ENCODE measurements at places on chromosomes 2 and 18.

DNA sequence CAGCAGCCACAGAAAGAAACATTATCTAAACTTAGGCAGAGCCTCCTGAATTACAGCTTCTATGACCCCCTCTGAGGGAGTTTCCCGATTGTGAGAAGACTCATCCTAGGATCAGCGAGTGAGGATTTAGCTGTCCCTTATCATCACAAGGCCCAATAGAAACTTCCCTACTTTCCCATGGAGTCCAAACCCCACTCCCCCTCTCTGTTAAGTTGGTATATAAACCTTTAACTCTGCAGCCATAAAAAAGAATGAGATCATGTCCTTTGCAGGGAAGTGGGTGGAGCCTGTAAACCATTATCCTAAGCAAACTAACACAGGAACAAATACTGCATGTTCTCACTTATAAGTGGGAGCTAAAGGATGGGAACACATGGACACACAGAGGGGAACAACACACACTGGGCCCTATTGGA is 78.8 kb downstream of the MYL12B start:
- no peaks in the 10 kb centered on the region for H3K36me3 ChIP-seq
- no peak overlapping the region for H3K27ac ChIP-seq
- H3K27me3 ChIP-seq, result no peaks in the 10 kb centered on the region
- H3K4me1 ChIP-seq, result peaks cover 12% of the 10 kb centered on the region
- no peak overlapping the region for H3K4me3 ChIP-seq

DNA sequence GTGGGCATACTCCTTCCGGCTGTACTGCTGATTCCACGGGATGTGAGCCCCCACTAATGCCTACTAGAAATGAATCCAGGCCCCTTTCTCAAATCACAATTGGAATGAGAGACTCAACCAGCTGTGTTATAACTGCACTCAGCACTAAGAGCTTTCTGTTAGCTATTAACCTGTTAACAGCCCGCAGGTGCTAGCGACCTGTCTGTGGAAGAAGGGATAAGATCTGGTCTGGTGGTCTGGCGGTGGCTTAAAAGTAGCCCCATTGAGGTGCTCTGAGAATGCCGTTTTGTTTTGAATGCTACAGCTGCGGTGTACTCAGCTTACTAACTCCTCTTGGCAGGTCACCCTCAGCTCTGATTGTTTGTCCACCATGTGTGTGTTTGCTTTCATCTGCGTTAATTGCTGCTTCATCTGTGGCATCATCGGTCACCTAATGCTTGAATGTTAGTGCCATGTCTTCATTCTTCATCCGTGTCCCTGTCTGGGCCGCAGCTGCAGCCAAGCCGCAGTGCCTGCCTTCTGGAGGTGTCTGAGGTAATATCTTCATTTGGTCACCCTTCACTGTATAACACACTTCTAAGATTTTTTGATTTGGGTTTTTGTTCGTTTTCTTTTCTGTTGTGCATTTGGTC is 16.3 kb downstream of the RAB12 start:
- peaks cover 24% of the 10 kb centered on the region for H3K4me1 ChIP-seq
- DNase-seq, result no peak
- H3K36me3 ChIP-seq, result peaks cover 57% of the 10 kb centered on the region
- peak overlapping the region; percentile 24 for H3K27ac ChIP-seq

DNA sequence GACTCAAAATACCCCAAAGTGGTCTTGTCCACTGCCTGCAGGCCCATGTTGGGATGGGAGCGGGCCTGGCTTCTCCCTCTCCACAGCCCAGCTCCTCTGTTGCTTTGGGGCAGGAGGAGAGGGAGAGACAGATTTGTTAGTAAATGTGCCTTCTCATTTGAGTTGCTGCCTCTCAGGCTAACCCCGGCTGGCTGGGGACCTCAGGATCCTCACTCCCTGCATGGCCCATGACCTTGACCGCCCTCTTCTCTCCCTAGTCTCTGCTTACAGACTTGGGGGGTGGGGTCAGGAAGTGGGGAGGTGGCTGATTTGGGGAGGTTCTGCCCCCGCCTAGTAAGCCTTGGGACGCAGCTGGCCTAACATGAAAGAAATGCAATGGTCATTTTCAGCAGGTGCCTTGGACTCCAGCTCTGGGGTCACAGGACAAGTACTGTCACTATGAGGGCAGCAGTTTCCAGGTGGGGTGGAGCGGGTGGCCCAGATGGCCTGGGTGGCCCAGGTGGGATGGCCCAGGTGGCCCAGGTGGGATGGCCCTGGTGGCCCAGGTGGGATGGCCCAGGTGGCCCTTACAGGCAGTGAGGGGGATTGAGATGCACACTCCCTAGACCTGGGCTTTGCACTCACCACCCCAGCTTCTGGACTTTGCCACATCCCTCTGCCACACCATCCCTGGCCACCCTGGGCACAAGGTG is 24.1 kb downstream of the HJURP start:
- no peak overlapping the region for H3K27ac ChIP-seq
- H3K36me3 ChIP-seq, result peaks cover 16% of the 10 kb centered on the region
- peaks cover 11% of the 10 kb centered on the region for H3K27me3 ChIP-seq
- DNase-seq, result no peak
- peaks cover 2% of the 10 kb centered on the region for H3K4me1 ChIP-seq

- H3K4me1 ChIP-seq, result no peaks in the 10 kb centered on the region
- H3K27me3 ChIP-seq, result no peaks in the 10 kb centered on the region
- no peak for DNase-seq
- H3K36me3 ChIP-seq, result peaks cover 39% of the 10 kb centered on the region
These were observed 34.6 kb downstream of the IAH1 start for GRCh38 chr2:9508931-9509330.

GRCh38 chr2:36561237-36561944 is 36.6 kb downstream of the FEZ2 start:
- no peaks in the 10 kb centered on the region for H3K27me3 ChIP-seq
- DNase-seq, result no peak
- H3K27ac ChIP-seq, result no peak overlapping the region
- peaks cover 11% of the 10 kb centered on the region for H3K36me3 ChIP-seq
- H3K4me1 ChIP-seq, result peaks cover 4% of the 10 kb centered on the region

DNA sequence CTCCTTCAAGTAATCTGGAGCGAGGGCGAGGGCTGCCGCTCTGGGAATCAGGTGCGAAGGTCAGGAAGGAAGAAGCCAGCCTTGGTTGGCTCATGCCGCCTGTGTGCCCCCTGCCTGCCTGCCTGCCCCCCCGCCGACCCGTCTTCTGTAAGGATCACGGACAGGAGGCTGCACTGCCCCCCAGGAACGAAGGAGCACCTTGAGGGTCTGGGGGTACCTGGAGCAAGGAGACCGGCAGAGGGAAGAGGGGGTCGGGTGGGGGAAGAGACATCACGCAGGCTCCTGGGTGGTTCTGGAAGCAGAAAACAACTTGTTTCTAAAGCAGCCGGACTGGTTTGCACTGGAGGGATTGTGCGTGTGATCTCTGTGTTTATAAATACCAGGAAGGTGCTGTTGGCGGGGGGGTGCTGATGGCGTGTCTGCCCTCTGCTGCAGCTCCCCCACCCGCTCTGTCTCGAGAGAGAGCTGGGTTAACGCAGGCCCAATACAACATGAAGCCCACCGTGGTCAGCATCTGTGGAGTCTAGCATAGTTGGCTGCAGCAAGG is 1.7 kb downstream of the FOSL2 start:
- H3K36me3 ChIP-seq, result peaks cover 7% of the 10 kb centered on the region
- H3K27ac ChIP-seq, result peak overlapping the region; percentile 89
- DNase-seq, result no peak
- peaks cover 21% of the 10 kb centered on the region for H3K4me1 ChIP-seq

- H3K4me1 ChIP-seq, result no peaks in the 10 kb centered on the region
- H3K27ac ChIP-seq, result no peak overlapping the region
- no peak overlapping the region for H3K4me3 ChIP-seq
These were observed 186.9 kb downstream of the LRP1B start for GRCh38 chr2:141943918-141944317.

DNA sequence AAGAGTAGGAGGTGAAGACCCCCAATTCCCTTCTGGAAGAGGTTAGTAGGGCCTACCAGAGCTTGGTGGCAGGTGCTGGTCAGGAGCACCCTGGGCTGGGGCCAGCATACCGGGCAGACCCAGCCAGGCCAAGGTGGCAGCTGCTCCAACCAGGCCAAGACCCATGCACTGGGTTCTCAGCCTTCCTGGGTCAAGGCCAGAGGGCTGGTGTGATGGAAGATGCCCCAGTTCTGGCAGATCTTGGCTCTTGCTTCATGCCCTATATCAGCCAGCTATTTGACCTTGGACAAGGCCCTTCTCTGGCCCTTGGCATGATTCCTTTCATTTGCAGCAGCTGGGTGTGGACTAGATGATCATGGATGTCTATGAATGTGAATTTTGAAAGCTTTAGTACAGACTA is 57.7 kb downstream of the PRKCE start:
- no peaks in the 10 kb centered on the region for H3K27me3 ChIP-seq
- no peak overlapping the region for H3K4me3 ChIP-seq
- H3K4me1 ChIP-seq, result peaks cover 6% of the 10 kb centered on the region

GRCh38 chr2:219021591-219021990 is 19.7 kb downstream of the CFAP65 start:
- H3K27ac ChIP-seq, result no peak overlapping the region
- H3K36me3 ChIP-seq, result no peaks in the 10 kb centered on the region
- no peak for DNase-seq

DNA sequence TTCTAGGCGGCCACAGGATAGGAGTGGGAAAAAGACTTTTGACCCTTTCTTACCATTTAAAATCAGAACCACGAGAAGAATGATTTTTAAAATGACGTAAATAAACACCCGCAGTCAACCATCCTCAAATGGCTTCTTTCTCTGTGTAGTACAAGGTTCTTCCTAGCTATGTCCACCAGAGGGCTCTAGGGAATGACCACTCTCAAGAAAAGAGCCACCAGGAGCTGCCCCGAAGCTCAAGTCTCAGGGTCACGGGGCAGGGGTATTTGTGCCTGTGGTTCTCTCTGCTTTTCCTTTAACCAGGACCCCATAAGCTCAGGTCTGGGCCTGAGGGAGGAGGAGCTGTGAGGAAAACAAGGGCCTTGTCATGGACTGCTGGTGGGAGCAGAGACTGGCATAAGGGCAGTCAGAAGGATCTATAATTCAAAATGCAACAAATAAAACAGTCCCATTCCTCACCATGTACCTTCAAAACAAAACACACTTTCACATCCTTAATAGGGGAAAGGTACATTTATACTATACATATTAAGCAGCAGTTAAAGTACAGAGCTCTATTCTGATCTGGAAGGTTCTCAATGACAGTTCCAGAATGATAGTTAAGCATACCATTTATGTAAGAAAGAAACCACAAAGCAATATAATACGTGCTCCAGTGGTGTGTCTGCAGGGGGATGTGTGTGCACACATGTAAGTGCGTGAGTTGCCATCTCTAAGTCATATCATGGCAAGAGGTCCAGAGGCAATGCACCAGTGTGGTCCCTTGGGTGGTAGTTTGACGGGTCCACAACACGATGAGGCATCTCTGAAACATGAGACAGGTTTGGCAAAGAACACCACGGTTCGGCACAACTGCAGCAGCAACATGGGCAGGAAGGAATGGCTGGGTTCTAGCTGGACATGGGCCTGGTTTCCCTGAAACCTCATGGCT is 18.6 kb downstream of the LYPD1 start:
- H3K27me3 ChIP-seq, result no peaks in the 10 kb centered on the region
- H3K27ac ChIP-seq, result no peak overlapping the region
- no peak for DNase-seq
- H3K4me3 ChIP-seq, result no peak overlapping the region
- H3K4me1 ChIP-seq, result no peaks in the 10 kb centered on the region
- H3K36me3 ChIP-seq, result no peaks in the 10 kb centered on the region

DNA sequence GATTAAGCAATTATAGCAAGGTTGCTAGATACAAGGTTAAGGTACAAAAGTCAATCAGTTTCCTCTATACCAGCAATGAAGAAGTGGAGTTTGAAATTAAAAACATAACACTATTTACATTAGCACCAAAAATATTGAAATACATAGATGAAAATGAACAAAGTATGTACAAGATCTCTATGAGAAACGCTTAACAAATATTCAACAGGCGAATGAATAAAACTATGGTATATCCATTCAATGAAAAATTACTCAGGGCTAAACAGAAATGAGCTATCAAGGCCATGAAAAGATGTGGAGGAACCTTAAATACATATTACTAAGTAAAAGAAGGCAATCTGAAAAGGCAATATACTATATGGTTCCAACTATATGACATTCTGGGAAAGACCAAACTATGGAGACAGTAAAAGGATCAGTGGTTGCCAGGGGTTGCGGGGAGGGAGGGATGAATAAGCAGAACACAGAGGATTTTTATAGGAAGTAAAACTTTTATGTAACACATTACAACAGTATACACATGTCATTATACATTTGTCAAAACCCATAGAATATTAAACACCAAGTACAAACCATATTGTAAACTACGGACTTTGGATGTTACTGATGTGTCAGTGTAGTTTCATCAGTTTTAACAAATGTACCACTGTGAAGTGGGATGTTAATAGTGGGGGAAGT is 62.1 kb downstream of the RMDN2 start:
- H3K4me1 ChIP-seq, result peaks cover 6% of the 10 kb centered on the region
- peaks cover 13% of the 10 kb centered on the region for H3K27me3 ChIP-seq
- no peak for DNase-seq
- H3K36me3 ChIP-seq, result no peaks in the 10 kb centered on the region

All from T-helper 2 cell treated with Interferon-gamma antibody and Interleukin-4, amounts not matched to agents 5 μg/mL and 100 μg/mL, for 36 hours (primary cell).